Immature natural killer cell (primary cell): ENCODE measurements at places on chromosomes 4 and X. TPM values are rescaled to one million over a fixed set of nuclear protein-coding genes. Genes with fewer than 3 reads are reported as not detected.

DNA sequence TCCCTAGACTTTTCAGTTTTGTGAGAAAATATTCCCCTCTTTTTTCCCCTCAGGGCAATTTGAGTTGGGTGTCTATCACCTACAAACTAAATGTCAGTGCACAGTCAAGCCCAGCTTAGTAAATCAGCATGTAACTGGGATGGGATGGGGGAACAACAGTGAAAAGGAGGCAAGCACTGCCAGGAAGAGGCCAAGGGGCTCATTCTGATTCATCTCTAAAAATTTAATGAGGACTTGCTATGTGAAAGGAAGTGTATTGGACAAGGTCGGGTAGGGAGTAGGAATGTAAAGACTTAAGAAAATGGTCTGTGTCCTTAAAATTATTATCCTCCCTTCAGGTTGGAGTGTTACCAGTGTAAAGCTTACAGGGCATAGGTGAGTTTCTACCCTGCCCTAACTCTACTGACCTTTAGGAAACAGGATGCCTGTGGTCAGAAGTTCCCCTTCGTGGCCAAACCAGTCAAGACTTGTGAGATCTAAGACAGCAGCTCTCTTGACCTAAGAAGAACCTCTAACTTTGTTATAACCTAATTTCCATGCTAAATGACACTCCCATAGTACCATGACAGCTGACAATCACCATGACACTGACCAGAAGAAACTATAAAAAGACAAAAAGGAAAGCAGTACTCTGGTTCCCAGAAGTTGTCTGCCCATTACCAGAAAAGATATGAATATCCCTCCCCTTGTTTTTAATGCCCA is 194.4 kb upstream of the LDB2 start:
- DNase-seq, result peak; percentile 27

- DNase-seq, result no peak
Observed at GRCh38 chr4:182255441-182256190, 12.4 kb downstream of the TENM3 start.

Gene VSIG1
- not detected for polyA plus RNA-seq

Gene TKTL1
- polyA plus RNA-seq, result 58.7 TPM

Gene CLTRN
- not detected for polyA plus RNA-seq
